Left lung (tissue), 14 donors: ENCODE measurements at places on chromosomes 3 and 15. TPM values are rescaled to one million over a fixed set of nuclear protein-coding genes. Genes with fewer than 3 reads are reported as not detected.

The CAPN3 gene
- total RNA-seq = 32.9 TPM

The PLA2G4D gene
- 0.08 TPM for total RNA-seq

The CCDC80 gene
- 154 TPM for total RNA-seq

The LRRC31 gene
- 0.29 TPM for total RNA-seq

The TLR9 gene
- not detected for total RNA-seq

The C3orf49 gene
- total RNA-seq = not detected

The NDN gene
- 41.7 TPM for total RNA-seq

The HRH1 gene
- total RNA-seq = 6.6 TPM
